NCI-H2081 treated with DMSO at 0.1 percent for 48 hours (cell line): ENCODE measurements at places on chromosomes 3 and 15.

- no peak for DNase-seq
Measured at GRCh38 chr15:55834331-55834730, 91.4 kb upstream of the PRTG start.

- no peak for DNase-seq
Measured at GRCh38 chr15:82533801-82534200, 6.5 kb downstream of the RPS17 start.

GRCh38 chr3:196563721-196564225 lies 4.6 kb downstream of the WDR53 start:
- no peak for DNase-seq

DNA sequence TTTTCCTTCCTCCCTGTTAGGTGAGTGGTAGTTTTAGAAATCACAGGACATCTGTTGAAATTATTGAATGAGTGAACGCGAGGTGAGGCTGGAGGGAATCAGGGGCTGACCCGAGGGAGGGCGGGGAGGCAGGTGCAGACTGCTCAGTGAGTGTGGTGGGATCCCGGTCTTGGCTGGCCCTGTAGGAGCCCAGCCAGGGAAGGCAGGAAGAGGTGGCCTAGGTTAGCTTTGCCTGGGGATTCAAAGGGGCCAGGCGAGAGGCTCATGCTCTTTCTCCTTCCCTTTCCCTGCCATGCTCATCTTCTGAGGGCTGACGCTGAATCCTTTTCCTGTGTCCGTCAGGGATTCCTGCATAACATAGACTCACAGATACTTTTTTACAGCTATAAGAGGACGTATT lies 15.1 kb downstream of the CACNA1D start:
- no peak for DNase-seq

- no peak for DNase-seq
Measured at GRCh38 chr3:35777065-35777464, 137.7 kb downstream of the ARPP21 start.

GRCh38 chr3:20574746-20575145 lies 388.7 kb upstream of the SGO1 start:
- no peak for DNase-seq

DNA sequence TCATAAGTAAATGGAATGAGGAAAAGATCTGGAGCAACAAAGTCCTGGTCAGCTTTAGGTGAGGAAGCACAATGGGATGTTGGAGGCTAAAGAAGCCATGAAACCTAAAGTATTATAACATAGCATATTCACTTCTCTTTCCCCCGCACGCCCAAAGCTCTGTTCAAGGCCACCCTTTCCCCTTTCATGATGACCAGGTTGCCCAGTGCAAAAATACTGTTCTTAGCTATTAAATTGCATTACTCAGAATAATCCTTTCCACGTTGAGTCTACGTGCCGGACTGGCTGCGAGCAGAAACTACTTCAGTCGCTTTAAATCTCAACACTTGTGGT lies 589 bp upstream of the MAPKBP1 start:
- no peak for DNase-seq
